ENCODE measurements at places on chromosomes 7 and 10.

DNA sequence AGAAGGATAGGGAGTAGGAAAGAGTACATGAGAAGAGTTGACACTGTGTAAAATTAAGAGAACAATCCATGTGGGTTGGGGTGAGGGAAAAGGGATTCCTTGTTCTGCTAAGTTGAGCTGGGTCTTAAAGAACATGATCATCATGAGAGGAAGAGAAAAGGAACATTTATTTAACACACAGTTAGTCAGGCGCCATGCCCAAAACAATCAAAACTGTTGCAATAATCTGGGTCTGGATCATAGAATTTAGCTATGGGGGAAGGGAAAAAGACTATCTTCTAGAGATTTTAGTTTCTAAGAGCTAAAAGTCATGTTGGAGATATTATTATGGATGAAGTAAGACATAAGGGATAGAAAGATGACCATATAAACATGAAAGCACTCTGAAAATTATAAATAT is 178.9 kb downstream of the SEM1 start:
- DNase-seq: no peak

- DNase-seq: no peak
These were observed 33.6 kb upstream of the XRCC2 start for GRCh38 chr7:152709287-152710152.

GRCh38 chr10:35913628-35914027 is 271.5 kb upstream of the FZD8 start:
- no peak for DNase-seq

GRCh38 chr7:16412274-16413254 is 8.8 kb downstream of the CRPPA start:
- DNase-seq: no peak

DNA sequence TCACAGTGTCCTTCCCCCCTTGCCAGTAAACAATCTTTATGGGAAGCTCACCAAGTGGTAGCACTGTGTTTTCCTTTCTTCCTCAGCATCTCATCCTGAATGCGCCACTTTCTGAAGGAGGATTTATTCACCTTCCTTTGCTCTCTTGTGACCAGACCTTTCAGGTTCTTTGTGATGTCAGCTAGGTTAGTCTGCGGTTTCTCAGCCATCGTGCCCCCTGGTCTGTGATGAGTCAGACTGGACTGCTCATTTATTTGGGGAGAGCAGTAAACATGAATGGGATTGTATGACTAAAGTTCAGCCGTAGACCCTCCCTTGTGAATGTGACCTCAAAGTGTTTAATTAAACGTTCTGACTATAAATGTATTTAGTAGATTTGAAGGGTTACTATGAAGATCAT is 235.1 kb upstream of the CELF2 start:
- DNase-seq: no peak

DNA sequence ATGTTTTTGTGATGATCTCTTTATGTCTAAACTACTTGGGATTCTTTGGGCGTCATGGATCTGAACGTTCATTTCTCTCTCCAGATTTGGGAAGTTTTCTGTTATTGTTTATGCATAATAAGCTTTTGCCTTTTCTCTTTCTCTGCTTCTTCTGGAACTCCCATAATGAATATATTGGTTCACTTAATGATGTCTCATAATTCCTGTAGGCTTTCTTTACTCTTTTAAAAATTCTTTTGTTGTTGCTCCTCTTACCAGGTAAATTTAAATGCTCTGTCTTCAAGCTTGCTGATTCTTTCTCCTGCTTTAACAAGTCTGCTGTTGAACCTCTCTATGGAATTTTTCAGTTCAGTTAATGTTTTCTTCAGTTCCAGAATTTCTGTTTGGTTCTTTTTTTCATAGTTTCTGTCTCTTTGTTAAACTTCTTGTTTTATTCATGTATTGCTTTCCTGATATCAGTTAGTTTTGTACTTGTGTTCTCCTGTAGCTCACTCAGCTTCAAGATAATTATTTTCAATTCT is 317.5 kb downstream of the PLXDC2 start:
- DNase-seq: no peak

- DNase-seq: no peak
These were observed 172.9 kb downstream of the CDK14 start for GRCh38 chr7:90769036-90769435.

- DNase-seq: no peak
These were observed 135.2 kb upstream of the MGMT start for GRCh38 chr10:129331839-129332220.

DNA sequence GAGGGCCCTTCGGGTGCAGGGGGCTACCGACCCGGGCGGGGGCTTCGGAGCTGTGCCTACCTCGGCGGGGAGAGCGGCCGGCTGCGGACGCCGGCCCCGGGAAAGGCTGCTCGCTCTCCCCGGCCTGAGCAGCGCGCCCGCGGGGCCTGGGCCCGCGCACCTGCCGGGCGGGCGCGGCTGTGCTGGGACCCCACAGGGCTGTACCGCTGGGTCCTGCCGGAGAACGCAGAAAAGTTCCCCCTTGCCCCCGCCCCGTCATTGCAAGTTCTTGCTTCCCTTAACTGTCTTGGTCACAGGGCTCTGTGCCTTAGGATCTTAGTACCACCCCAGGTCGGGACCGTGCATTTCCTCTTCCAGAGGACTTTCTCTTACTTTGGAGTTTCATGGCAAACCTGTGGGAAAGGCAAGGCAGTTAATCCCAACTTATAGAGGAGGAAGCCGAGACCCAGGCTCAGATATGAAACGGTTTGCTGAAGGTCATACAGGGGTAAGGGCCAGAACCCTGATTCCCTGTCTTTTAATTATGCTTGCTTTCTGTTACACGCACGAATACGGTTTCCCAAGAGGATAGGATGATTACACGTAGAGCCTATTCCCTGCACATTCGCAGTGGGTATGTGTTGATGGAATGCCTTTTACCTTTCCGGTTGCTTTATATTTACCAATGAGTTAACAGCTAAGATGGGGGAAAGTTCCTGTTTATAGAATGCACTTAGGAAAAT is 652 bp downstream of the PCGF5 start:
- DNase-seq: no peak

GRCh38 chr7:28836716-28837115 is 121.4 kb downstream of the TRIL start:
- no peak for DNase-seq

DNA sequence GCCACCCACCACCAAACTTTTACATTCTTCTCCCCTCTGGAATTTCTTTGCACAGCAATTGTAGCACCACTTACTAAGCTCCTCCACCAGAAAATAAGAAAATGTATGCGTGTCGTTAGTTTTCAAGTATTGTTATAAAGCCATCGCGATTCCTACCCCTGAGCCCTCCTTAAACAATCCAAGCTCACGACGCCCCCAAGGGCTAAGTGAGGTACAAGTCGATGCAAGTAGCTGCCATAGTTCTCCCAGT is 1.3 kb downstream of the FRAT2 start:
- DNase-seq: no peak

Data from T1000 (cell line).